ENCODE measurements at places on chromosomes 1 and 21. TPM values are rescaled to one million over a fixed set of nuclear protein-coding genes. Genes with fewer than 3 reads are reported as not detected.

DNA sequence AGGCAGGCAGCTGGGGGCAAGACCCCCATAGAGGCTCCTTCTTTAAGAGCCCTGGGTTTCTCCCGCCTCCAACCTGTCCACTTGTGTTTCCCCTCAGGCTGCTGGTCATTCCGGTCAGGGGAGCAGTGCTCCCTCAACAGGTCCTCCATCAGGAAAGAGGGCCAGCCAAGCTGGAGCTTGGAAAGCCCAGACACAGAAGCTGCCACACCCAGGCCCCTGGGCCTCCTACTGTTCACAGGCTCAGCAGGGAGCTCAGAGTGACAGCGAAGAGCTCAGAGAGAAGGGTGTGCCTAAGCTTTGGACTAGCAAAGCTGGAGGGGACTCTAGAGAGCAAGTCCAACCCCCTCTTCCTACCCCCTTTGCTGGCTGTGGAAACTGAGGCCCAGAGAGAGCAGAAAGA lies 10.3 kb upstream of the CDCP2 start:
- H3K4me1 ChIP-seq: no peaks in the 10 kb centered on the region
- H3K4me3 ChIP-seq: no peak overlapping the region
- no peak for DNase-seq
- no peaks in the 10 kb centered on the region for H3K27me3 ChIP-seq
- H3K27ac ChIP-seq: no peak overlapping the region
- no peaks in the 10 kb centered on the region for H3K36me3 ChIP-seq

DNA sequence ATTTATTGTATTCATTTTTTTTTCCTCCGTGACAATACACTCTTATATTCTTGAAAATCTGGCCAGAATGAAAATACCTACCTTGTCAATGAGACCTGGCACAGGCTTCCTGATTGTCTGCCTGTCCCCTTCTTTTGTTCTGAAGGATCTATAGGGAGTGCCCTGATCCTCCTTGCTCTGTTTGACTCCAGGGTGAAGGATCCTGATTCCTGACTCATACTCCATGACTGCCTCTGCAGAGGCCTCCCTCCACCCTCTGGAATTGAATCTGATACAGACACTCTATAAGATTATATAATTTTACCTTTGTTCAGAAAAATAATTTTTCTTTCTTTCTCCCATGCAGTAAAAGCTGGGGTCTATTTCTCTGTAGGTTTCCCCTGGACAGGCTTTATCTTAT lies 116.2 kb downstream of the HMCN1 start:
- H3K27ac ChIP-seq: no peak overlapping the region
- H3K36me3 ChIP-seq: no peaks in the 10 kb centered on the region
- H3K4me1 ChIP-seq: no peaks in the 10 kb centered on the region
- no peak overlapping the region for H3K4me3 ChIP-seq
- no peaks in the 10 kb centered on the region for H3K27me3 ChIP-seq
- DNase-seq: no peak

GRCh38 chr1:39359028-39359570 lies 132.3 kb upstream of the BMP8A start:
- H3K4me1 ChIP-seq: no peaks in the 10 kb centered on the region
- no peaks in the 10 kb centered on the region for H3K27me3 ChIP-seq
- DNase-seq: no peak
- no peaks in the 10 kb centered on the region for H3K36me3 ChIP-seq

DNA sequence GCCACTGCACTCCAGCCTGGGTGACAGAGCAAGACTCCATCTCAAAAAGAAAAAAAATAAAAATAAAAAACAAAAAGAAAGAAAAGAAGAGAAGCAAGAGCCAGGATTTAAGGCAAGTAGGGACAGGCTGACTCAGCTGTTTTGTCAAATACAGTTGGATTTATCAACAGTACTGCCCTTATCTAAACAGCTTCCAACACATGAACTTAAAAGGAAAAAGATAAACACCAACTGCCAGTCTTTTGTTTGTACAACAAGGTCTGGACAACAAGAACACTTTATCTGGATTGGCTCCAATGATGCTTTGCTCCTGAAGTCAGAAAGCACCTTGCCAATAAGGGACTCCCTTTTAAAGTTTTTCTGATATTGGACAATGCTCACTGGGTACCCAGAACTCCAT lies 886.0 kb downstream of the ADGRL2 start:
- no peak for DNase-seq
- H3K4me1 ChIP-seq: no peaks in the 10 kb centered on the region
- no peaks in the 10 kb centered on the region for H3K36me3 ChIP-seq
- no peak overlapping the region for H3K4me3 ChIP-seq

GRCh38 chr1:169099561-169099960 lies 6.9 kb upstream of the ATP1B1 start:
- H3K27me3 ChIP-seq: 0 out of 2 replicates have a peak, but pooled peaks cover 2% of the 10 kb centered on the region
- H3K36me3 ChIP-seq: no peaks in the 10 kb centered on the region
- H3K4me3 ChIP-seq: no peak overlapping the region
- no peak for DNase-seq
- no peaks in the 10 kb centered on the region for H3K4me1 ChIP-seq
- no peak overlapping the region for H3K27ac ChIP-seq

GRCh38 chr1:175385316-175385715 lies 192.7 kb upstream of the KIAA0040 start:
- H3K36me3 ChIP-seq: no peaks in the 10 kb centered on the region
- H3K4me1 ChIP-seq: no peaks in the 10 kb centered on the region
- no peaks in the 10 kb centered on the region for H3K27me3 ChIP-seq
- no peak overlapping the region for H3K27ac ChIP-seq

DNA sequence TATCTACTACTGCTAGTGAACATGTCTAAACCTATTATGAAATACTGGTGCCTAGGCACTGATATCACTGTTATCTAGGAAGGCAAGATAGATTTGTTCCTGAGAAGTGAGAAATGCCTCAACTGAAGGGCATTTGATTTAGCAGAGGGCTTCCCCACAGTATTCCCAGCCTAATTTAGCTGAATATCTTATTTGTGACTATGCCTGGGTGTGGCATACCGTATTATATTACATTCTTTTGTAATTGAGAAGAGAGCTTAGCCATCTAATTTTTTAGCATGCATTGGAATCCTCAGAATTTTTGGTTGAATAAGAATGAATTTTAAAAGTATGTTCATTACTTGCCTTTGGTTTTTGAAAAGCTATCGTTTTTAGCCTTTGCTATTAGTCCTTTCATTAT lies 99.1 kb downstream of the ZP4 start:
- no peaks in the 10 kb centered on the region for H3K36me3 ChIP-seq
- no peaks in the 10 kb centered on the region for H3K27me3 ChIP-seq
- no peaks in the 10 kb centered on the region for H3K4me1 ChIP-seq
- no peak overlapping the region for H3K4me3 ChIP-seq
- H3K27ac ChIP-seq: no peak overlapping the region

GRCh38 chr1:30315185-30315960 lies 408.0 kb downstream of the MATN1 start:
- no peak overlapping the region for H3K27ac ChIP-seq
- H3K4me1 ChIP-seq: no peaks in the 10 kb centered on the region
- H3K36me3 ChIP-seq: no peaks in the 10 kb centered on the region
- DNase-seq: peak; percentile 65
- H3K27me3 ChIP-seq: no peaks in the 10 kb centered on the region
- H3K4me3 ChIP-seq: no peak overlapping the region

GRCh38 chr1:221868593-221869303 lies 126.9 kb upstream of the DUSP10 start:
- no peaks in the 10 kb centered on the region for H3K27me3 ChIP-seq
- no peak overlapping the region for H3K4me3 ChIP-seq
- no peak overlapping the region for H3K27ac ChIP-seq
- no peaks in the 10 kb centered on the region for H3K36me3 ChIP-seq

DNA sequence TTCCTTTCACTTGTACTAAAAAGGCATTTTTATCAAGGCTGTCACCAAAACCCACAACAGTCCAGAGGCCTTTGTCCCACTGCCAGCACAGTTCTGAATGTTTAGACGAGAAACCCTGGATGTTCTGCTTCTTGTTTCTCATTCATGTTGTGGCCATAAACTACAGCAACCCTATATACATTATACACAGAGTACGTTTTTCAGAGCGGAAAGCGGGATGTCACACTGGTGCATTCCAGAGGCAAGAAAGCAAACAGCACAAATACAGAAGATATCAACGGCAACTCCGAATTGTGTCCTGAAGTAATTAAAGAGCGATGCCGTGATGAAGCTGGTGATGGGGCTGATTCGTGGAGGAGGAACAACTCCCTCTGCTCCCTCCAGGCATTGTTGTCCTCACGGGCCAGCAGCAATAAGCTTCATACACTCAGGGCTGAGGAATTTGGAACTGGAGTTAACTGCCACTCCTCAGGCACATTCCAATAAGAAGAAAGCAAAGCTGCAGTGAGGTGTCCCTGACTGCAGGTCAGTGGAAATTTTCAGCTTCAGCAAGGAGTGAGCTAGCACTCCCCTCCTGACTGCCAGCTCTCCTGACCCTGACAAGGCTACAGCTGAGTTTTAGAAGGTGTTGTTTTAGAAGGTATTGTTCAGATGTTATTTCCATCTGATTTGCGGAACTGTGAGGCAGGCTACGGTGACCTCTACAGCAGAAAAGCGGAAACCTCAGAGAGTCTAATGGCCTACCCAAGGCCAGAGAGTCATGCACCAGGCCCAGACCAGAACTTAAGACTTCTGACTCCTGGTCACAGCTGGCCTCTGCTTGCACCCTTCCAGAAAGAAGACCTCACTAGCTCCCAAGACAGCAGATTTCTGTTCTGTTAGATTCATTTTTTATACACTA lies 149.0 kb downstream of the TGFBR3 start:
- no peaks in the 10 kb centered on the region for H3K36me3 ChIP-seq
- H3K4me1 ChIP-seq: no peaks in the 10 kb centered on the region
- no peaks in the 10 kb centered on the region for H3K27me3 ChIP-seq
- DNase-seq: no peak
- H3K4me3 ChIP-seq: no peak overlapping the region
- H3K27ac ChIP-seq: no peak overlapping the region

GRCh38 chr1:150511551-150511950 lies 3.6 kb downstream of the ECM1 start:
- no peak overlapping the region for H3K27ac ChIP-seq
- H3K4me3 ChIP-seq: no peak overlapping the region
- peaks cover 28% of the 10 kb centered on the region for H3K4me1 ChIP-seq
- DNase-seq: no peak
- no peaks in the 10 kb centered on the region for H3K27me3 ChIP-seq
- no peaks in the 10 kb centered on the region for H3K36me3 ChIP-seq

GRCh38 chr21:36385233-36386030 lies at the start of gene CHAF1B:
TSS of gene CHAF1B (plus strand) at chr21:36385392. CDS start at chr21:36386137, 745 bp downstream.
- peaks cover 9% of the 10 kb centered on the region for H3K4me1 ChIP-seq
- peak; percentile 92 for DNase-seq

DNA sequence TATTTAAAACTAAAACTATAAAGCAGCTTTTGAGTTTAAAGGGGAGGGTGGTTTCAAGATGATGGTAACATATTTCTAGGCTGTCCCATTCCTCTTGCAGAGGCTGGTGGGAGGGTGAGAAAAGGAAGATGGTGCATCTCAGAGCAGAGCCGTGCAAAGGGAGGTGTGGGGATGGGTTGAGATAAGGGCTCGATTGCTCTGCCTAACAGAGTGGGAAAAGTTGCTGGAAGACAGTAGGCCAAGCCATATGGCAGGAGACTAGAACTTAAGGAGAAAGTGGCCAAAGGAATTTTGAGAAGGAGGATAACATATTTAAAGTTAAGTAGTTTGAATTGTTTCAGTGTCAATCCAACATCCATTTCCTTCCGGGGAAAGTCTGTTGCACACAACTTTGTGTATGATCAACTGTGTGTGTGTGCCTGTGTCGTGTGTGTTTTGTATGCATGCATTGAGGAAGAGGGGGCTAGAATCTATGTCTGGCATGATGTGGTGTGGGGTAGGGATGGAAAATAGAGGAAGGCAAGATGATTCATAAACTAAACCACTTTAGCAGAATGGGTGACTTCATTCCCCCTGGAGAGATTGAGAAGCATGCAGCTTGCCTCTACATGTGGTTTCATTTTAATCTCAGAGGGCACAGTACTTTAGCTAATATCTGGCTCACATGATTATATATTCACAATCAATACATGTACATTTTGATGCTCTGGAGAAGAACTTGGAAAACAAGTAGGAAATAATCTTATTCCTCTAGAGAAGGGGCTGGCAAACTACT lies 145.0 kb upstream of the DNAH14 start:
- DNase-seq: no peak
- no peaks in the 10 kb centered on the region for H3K36me3 ChIP-seq
- no peaks in the 10 kb centered on the region for H3K4me1 ChIP-seq
- no peak overlapping the region for H3K4me3 ChIP-seq

- DNase-seq: no peak
- peaks cover 28% of the 10 kb centered on the region for H3K36me3 ChIP-seq
- peak overlapping the region; percentile 41 for H3K4me3 ChIP-seq
- peaks cover 69% of the 10 kb centered on the region for H3K4me1 ChIP-seq
These were observed 18.3 kb downstream of the MEF2D start for GRCh38 chr1:156482276-156482675.

DNA sequence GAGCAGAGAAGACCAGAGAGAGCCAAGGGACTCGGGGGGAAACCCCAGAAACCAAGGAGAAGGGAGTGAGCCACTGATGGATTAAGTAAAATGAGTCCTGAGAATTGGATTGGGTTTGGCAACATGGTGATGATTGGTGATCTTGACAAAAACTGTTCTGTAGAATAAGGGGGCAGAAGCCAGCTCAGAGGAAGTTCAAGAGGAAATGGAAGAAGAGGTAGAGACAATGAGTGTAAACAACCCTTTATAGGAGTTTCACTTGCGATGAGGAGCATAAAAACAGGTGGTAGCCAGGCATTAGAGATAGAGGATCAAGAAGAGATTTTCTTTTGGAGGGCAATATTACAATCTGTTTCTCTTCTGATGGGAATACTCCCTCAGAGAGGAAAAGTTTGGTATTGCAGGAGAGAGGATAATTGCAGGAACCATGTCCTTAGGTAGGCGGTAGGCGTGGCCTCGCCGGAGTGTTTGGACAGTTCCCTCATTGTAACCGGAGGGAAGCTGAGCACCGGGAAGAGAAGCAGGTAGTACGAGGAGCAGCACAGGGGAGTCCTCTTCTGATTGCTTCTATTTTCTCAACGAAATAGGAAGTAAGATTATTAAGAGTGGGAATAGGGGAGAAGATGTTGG lies 68.4 kb upstream of the TENT5C start:
- no peaks in the 10 kb centered on the region for H3K27me3 ChIP-seq
- H3K4me1 ChIP-seq: peaks cover 3% of the 10 kb centered on the region
- no peaks in the 10 kb centered on the region for H3K36me3 ChIP-seq
- H3K27ac ChIP-seq: no peak overlapping the region
- DNase-seq: no peak

- no peak overlapping the region for H3K27ac ChIP-seq
- DNase-seq: no peak
- H3K27me3 ChIP-seq: no peaks in the 10 kb centered on the region
- no peaks in the 10 kb centered on the region for H3K4me1 ChIP-seq
- H3K4me3 ChIP-seq: no peak overlapping the region
- H3K36me3 ChIP-seq: peaks cover 41% of the 10 kb centered on the region
These were observed 145.2 kb downstream of the PIK3R3 start for GRCh38 chr1:45987204-45987603.

The MORC3 gene
- 13.8 TPM for total RNA-seq

The FCRL3 gene
- total RNA-seq: 24.7 TPM

The LAMB3 gene
- 1.3 TPM for total RNA-seq

The SELENBP1 gene
- total RNA-seq: not detected

The CDK18 gene
- total RNA-seq: 0.45 TPM

The PRUNE1 gene
- 35.0 TPM for total RNA-seq

The KIAA0040 gene
- total RNA-seq: 86.6 TPM

The CELA3A gene
- total RNA-seq: not detected

The AVPR1B gene
- not detected for total RNA-seq

The RGS8 gene
- total RNA-seq: 20.5 TPM

The FLG2 gene
- total RNA-seq: not detected

The TRIM58 gene
- not detected for total RNA-seq

All from Karpas-422 (cell line).